Activated effector memory CD4-positive, alpha-beta T cell treated with anti-CD3 and anti-CD28 coated beads, Interleukin-2, amount 50 U/mL, for 16 hours (primary cell): ENCODE measurements at places on chromosomes 16 and 17.

DNA sequence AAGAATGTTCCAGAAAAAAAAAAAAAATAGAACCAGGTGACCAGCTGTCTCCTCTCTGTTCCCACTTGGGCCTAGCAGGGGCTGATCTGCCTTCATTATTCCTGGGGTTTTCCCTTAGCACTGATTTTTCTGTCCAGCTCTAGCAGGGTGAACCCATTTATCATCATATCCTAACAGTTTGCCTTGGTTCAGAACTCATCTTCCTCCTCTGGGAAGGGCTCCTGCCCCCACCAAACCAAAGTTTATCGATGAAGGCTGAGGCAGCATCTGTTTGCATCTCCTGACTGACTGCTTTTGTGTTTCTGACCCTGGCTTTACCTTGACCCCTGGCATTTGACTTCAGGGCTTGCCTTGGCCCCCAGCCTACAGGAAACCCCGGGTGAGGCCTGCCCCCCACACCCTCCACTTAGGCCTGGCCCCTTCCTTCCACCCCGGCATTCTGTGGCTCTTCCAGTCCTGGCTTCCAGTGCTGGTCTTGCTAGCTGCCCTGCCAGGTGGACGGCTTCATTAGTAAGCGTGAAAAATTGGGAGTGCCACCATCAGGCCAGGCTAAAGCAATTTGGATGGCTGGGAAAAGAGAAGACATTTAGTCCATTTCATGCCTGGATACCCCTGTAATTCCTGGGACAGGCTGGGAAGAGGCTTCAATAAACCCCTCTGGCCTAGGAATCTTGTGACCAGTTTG is 164.9 kb downstream of the CCDC182 start:
- no peak for DNase-seq

DNA sequence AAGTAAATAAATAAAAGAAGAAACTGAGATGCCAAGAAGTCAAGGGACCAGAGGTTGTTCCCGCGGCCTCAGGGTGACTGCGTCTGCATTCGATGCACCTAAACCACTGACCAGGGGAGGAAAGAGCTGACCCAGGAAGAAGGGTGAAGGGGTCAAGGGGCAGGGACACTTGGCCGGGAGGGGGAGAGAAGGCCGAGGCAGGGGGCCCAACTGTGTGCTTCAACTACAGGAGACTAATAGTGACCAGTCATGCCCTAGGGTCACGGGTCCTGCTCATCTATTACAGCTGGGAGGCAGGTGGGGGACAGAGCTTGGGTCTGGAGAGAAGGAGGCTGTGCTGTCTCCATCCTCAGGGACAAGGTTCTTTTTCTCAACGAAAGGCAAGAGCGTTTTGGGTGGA is 44.8 kb downstream of the TIMM22 start:
- no peak for DNase-seq

DNA sequence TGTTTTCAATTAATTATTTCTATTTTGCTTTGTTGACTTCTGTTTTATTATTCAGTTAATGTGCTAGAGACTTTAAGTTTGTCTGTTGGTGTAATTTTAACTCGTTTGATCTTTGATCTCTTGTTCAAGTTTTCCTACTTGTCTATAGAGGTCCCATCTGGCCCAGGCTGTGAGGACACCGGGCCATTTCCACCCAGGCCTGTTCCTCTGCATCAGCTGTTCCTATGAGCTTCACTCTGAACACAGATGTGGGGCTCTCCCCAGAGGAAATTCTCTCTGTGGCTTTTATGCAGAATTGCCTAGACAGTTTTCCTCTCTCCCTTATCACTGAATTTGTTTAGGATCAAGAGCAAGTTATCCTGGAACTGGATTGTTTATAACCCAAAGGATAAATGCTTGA is 44.7 kb downstream of the MYO18A start:
- no peak for DNase-seq

- no peak for DNase-seq
Measured at GRCh38 chr17:56020369-56020768, 132.9 kb upstream of the ANKFN1 start.

DNA sequence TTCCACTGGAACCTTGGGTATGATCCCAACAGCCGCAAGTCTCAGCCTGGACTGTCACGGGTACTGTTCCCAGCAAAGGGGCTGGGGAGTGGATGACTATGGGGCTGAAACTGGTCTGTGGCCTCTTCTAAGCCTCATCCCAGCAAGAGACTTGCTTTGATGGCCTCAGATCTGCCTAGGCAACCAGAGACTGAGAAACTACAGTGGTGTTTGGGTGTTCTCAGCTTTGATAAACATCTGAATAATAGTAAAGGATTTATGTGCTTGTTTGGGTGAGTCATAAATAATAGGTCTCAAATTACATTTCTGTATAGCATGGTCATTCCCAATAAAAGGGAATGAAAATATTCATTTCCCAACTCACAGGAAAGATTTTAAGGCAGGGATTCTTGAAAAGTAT is 30.2 kb upstream of the ULK2 start:
- no peak for DNase-seq

DNA sequence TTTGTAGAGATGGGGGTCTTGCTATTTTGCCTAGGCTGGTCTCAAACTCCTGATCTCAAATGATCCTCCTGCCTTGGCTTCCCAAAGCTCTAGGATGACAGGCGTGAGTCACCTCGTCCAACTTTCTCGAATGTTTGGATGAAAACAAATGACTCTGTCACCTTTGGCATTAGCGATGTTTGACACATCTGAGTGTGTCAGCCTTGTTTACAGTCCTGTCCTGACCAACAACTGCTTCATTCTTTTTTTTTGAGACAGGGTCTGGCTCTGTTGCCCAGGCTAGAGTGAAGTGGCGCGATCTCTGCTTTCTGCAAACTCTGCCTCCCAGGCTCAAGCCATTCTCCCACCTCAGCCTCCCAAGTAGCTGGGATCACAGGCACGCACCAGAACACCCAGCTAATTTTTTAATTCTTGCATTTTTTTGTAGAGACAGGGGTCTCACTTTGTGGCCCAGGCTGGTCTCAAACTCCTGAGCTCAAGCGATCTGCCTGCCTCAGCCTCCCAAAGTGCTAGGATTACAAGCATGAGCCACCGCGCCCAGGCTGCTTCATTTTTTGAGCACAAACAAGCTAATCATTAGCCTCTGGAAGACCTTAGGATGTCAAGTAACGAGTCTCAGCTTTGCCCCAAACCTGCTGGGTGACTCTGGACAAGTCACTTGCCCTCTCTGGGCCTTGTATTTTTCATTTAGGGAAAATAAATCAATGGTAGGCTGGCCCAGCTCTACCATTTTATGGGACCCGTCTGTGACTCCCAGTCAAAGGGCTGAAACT is 7.4 kb downstream of the MYH11 start:
- DNase-seq: no peak

- no peak for DNase-seq
Measured at GRCh38 chr17:72234985-72235384, 114.2 kb downstream of the SOX9 start.

- peak; percentile 76 for DNase-seq
Measured at GRCh38 chr17:63961355-63962212, 11.1 kb downstream of the SCN4A start.

- no peak for DNase-seq
Measured at GRCh38 chr16:6722786-6723185, 609.9 kb upstream of the RBFOX1 start.

DNA sequence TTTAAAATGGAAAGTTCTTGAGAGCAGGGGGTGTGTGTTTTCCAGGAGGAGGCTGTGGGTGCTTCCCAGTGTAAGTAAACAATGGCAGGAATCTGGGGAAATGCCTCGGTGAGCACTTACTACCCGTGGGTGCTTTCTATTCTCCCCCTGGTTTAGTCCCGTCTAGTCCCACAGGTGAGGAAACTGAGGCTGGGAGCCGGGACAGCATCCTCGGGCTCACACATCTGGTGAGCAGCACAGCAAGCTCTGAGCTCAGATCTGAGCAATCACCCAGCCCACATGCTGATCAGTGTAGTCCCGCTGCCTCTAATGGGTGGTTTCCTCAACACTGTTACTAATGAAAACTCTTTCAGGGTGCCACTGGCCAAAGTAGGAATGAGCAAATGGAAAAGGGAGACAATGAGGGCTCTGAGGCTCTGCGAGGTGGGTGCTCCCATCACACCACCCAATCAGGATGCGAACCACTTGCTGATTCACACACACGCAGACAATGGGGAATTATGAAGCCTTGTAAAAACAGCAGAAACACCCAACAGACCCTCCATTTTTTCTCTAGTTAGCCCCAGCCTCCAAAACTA is 202.6 kb downstream of the PARN start:
- no peak for DNase-seq

DNA sequence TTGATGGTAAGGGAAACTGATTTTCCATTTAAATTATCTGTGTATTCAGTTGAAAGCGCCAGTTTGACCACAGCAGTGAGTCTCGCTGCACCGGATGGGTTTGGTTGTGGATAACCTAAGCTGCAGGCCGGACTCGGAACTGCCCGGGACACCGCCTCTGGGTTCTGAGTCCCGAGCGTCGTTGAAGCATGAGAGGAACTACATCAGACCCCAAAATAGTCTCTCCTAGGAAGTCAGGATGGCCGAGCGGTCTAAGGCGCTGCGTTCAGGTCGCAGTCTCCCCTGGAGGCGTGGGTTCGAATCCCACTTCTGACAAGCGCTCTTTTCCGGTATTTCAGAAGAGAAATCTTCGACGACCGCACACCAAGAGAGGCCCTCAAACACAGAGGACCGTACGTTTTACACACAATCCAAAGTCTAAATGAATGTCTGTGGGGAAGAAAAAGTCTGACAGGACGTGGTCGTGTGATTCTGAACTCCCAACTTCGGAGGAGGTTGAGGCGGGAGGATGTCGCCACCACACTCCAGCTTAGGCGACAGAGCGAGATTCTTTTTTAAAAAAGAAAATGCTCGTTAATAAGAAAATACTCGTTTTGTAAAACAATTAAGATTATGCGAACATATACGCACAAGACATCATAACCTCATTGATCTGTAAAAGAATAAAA is 15.4 kb upstream of the PLLP start:
- DNase-seq: peak; percentile 92

- DNase-seq: no peak
Measured at GRCh38 chr17:74316220-74316619, 9.8 kb upstream of the KIF19 start.

DNA sequence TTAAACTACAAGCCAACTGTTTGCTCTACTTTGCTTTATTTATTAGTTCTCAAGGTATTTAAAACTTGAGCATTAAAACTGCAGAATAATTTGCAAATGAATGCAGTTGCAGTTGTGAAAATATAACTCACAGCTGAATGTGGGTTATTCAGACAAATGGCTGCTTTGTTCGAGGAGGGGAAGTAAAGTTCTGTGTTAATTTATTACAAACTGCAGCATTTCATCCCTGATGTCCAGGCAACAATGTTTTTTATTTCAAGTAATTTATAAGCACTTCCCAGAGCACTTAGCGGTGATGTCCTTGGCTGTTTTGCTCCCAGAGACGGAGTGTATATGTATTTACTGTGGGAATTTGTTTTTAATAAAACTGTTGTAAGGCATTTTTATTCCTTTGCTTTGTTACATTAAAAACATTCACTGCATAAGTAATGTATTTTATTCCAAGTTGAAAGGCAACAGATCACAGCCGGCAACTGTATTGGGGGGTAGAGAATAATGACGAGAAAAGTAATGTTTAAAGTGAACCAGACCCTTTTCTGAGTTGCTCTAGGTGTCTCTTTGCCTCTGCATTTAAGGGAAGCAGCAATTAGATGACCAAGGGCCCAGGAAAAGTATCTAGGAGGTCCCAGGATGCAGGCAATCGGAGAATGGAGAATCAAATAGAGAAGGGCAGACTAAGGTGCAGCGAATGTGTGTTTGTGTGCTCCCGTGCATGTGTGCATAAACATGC is 291.2 kb upstream of the SALL1 start:
- no peak for DNase-seq

DNA sequence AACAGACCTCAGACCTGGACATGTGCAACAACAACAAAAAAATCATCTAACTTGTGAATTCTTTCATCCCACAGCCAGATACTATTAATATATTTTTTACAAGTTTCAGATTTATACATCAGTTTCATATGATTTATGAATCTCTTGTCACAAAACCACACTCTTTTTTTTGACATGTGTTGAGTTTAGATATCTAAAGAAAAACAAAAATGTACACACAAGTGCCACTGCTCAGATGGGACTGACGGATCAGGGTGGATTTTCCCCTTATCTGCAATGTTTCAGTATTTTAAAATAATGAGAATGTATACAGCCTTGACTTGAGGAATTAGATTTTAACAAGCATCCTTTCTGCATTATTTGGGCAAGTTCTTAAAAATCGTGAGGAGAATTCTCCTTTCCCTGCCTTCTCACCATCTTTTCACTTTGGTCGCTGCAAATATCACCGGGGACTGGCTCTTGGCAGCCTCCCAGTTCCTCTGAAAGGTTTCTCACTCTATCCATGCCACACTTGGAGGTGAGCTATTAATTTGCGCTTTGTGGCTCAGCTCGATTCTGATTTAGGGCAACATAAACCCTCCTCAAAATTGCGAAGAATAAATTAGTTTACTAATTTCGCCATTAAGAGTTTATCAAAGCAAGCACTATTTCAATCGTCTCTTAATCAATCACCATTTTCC is 225.7 kb downstream of the XYLT1 start:
- DNase-seq: no peak

DNA sequence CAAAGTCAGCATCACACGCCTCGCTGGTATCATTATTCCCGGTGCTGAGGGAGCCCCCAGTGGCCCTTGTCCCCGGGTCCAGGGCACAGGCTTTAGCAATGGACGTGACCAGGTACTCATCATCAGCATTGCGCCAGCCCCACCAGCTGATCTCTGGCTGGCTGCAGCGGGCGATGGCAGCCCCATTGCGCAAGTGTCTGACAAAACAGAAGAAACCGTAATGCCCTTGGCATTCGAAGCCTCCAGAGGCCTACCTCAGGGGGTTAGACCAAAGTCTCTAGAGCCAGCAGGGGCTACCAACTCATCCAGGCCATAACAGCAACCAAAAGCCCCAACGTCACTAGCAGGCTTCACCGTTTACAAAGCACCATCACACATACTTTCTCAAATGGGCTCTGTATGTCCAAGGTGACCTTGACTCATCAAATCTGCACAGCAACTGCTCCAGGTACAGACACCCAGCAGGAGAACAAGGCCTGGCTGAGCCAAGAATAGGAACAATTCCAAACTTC is 7.3 kb downstream of the MTMR4 start:
- no peak for DNase-seq
